ENCODE measurements at places on chromosomes 5 and 9.

DNA sequence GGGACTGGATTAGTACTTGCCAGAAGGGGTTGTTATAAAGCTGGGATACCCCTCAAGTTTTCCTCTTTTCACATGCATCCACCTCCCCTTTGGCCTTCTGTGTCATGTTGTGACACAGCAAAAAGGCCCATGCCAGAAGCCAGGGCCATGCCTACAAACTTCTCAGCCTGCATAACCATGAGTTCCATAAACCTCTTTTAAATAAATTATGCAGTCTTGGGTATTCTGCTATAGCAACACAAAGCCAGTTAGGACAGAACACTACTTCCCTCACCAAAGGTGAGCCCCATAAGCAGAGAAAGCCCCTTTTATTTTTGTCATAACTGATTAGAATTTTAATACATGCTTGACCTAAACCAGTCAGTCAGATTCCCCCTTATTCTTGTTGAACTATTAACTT lies 801.3 kb downstream of the DNAH5 start:
- no peak for DNase-seq

GRCh38 chr5:91925249-91925648 lies 542.1 kb upstream of the ARRDC3 start:
- no peak for DNase-seq

DNA sequence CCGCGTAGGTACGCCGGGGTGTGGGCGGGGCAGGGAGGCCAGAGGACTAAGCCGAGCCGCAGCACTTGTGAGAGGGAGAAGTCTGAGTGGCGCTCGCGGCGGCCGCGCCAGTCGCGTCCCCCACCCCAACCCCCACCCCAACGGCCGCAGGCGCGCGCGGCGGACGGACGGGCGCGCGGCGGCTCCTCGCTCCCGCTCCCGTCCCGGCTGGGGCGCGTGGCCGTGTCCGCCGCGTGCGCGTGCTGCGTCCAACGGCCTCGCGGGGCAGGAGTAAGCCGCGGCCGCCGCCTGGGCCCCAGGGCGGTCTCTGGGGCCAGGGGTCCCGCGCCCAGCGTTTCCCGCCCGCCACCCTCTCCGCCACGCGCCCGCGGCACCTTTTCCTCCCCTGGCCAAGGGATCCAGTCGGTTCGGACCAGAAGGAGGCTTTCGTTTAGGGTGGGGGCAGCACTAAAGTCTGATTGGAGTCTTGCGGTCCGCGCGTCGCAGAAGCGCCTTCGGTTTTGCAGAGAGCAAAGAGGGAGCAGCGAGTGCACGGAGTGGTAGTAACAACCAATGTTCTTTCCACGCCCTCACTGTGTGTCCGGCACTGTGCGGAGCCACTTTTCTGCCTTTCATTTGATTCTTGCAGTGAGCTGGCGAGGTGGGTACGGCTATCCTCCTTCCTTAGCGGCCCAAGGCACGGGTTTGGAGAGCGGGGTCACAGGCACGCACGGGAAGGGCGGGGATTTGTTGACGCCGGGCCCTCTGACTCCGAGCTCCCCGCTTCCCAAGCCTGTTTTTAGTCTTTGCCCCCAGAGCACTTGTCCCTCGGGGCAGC lies 483 bp downstream of the G3BP1 start:
- DNase-seq, result no peak

GRCh38 chr5:111143910-111144309 lies 51.8 kb downstream of the WDR36 start:
- DNase-seq, result peak; percentile 89

GRCh38 chr5:152364899-152365298 lies 40.2 kb downstream of the NMUR2 start:
- no peak for DNase-seq

- DNase-seq, result no peak
These were observed 2.0 kb downstream of the GLIS3 start for GRCh38 chr9:4297786-4298254.

All from fibroblast of skin of left biceps (primary cell).